ENCODE measurements at places on chromosomes 1 and 21.

DNA sequence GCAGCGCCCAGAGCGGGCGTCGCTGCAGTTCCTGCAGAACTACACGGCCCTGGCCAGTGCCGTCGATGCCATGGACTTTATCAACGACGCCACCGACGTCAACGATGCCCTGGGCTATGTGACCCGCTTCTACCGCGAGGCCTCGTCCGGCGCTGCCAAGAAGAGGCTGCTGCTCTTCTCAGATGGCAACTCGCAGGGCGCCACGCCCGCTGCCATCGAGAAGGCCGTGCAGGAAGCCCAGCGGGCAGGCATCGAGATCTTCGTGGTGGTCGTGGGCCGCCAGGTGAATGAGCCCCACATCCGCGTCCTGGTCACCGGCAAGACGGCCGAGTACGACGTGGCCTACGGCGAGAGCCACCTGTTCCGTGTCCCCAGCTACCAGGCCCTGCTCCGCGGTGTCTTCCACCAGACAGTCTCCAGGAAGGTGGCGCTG, 22.0 kb downstream of the COL6A1 start:
- DNase-seq = no peak

- DNase-seq = no peak
Measured at GRCh38 chr21:37732927-37733326, 183.3 kb downstream of the KCNJ6 start.

DNA sequence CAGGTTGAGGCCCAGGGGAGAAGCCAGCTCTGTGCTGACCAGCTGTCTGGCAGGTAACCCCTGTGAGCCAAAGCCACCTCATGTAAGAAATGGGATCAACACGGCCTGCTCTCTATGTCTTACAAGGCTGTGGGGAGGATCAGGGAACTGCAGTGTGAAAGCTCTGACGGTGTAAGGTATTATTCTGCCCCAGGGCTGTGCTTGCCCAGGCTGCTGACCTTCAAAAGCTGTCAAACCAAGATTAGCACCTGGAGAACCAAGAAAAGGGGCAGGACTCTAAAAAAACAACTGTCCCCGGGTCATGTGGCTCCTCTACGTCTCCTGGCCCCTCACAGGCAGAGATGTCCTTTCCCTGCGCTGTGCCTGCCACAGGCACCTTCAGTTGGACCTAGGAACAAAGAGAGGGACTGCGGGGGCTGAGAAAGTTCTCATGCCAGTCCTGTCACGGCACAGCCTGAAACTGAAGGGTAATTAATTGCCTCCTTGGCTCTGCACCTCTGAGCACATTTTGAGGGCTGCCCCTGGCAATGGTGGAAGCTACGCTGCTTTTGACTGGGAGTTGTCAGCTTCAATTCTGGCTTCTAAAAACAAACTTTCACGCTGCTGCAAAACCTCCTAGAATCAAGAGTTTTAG, 77.6 kb downstream of the PGBD5 start:
- no peak for DNase-seq

DNA sequence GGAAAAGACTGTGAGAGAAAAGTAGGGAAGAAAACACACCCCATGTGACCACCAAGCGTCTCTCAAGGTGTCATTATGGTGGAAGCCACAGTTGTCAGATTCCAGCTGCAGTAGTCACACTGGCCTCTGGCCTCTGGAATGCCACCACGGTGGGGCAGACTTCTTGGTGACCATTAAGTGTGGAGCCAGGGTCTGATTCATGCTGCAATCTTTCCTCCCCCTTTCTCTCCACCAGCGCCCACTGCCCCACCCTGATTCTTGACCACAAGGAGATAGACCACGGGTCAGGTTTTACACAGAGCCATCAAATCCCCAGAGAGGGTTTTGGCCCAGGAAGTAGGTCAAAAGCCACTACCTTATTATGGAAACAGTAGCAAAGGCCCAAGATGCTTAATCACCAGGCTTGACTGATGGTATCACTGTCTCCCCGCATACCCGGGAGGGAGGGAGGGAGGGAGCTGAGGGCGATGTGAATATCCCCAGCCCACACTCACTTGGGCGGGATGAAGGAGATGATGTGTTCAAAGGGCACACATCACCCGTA, 52.7 kb upstream of the GRHL3 start:
- no peak for DNase-seq

- DNase-seq = no peak
Measured at GRCh38 chr1:109488201-109488600, 4.5 kb downstream of the ATXN7L2 start.

DNA sequence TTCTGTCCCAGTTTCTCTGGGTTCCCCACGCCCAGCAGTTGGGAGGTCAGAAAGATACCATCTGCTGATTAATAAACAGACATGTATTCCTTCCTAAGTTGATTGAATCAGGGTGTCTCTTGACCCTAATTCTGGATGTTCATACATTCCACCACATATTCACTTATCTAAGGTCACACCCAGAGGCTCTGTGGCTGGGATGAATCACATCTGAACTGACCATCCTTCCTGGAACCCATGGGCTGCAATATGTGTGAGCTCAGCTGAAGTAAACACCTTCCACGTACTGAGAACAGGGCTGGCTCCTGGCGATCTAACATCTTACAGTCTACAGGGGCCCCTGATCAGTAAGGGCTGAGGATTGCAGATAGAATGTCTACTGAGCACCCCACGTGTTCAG, 20.5 kb upstream of the TRABD2B start:
- DNase-seq = no peak

DNA sequence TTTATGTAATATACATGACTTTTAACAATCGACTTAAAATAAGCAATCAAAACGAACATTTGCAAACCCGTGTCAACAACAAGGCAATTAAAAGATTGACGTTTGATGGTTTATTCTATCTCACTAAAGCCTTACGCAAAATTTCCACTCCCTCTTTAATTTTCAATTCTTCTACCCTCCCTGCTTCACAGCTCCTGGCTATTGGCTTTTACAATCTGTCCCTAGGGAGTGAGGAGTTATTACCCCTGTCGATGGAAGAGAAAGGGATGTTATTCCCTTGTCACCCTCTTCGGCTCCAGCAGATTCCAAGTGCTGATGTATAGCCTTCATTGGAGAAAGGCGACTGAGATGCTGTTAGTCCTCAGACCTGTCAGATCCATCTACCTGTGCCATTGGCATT, 161.3 kb downstream of the ZNF281 start:
- no peak for DNase-seq

GRCh38 chr21:29305068-29305467, 6.3 kb downstream of the BACH1 start:
- DNase-seq = no peak

DNA sequence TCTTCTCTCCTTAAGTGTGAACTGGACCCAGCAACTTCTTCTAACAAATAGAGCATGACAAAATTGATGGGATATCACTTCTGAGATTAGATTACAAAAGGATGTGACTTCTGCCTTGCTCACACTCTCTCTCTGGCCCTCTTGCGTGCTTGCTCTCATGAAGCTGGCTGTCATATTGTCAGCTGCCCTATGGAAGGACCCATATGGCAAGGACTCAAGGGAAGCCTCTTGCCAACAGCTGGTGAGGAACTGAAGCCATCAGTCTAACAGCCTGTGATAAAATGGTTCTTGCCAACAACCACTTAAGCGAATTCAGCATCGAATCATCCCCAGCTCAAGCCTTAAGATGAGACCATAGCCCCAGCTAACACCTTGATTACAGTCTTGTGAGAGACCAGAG, 4.8 kb upstream of the TLR5 start:
- no peak for DNase-seq

DNA sequence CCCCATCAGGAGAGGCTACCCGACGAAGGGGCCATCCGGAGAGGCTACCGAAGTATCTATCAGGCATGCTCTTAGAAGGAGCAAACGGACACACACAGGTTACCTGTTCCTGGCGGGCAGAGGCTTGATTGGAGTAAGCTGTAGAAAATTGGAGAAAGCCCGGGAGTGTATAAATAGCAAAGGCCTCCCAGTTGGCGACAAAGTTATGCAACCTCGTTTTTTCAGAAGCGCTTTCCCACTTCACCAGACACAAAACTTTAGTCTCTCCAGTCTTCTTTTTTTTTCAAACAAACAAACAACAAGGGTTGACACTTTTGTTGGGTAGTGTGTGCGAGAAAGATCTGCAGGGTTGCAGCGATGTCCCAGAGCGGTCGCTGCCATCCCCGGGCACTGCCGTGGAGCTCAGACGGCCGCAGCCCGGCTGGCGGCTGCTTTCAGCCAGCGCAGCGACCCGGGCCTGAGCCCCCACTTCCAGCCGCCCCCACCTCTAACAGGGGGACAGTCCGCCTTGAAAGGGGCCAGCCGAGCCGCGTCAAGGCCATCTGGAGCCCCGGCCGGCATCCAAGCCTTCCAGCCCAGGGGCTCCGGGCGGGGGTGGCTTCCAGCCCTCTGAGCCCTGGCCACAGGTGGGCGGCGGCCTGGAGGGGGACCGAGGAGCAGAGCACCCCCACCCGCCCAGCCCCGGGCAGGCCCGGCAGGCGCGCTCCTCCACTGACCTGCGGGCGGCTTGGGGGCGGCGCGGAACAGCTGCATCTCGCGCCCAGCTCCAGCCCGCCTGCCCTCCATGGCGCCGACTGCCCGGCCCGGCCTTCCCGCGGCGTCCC, 616 bp downstream of the MCOLN3 start:
- DNase-seq = no peak

DNA sequence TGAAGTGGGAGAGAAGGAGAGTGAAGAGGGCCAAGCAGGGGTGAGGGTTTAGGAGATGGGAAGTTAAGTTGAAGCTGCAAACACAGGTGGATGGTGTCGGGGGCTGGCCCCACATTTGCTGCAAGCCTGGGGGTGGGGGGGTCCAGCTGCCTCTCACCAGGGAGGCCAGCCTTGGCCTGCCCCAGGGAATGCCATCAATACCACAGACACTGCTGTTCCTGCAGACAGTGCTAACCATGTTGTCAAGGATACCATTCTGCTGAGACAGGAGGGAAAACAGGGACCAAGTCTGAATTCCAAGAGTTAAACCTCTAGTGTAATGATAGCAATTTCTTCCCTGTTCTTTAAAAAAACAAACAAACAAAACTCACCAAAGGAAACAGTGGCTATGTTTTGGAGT, 8.0 kb downstream of the MECR start:
- DNase-seq = no peak

- no peak for DNase-seq
Measured at GRCh38 chr1:59427155-59427554, 130.3 kb downstream of the FGGY start.

DNA sequence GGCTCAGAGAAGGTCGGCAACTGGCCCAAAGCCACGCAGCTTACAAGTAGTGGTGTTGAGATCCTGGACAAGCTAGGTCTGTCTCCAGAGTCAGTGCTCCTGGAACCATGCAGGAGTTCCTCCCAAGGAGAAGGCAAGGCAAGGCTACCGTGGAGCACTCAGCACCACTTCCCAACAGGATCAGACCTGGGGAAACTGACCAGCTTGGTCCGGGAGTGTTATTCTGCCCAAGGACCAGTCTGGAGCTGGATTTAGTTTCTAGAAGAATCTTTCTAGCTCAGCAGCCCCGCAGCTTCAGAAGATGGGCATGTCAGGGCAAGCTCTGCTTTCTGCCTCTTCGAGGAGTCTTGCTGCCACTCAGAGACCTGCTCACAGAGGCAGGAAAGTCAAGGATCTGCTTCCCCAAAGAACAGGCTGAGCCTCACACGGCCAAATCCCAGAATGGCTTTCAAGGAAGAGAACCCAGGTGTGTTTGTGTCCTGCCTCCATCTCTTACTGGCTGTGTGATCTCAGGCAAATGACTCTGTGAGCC, 302.8 kb downstream of the MATN1 start:
- DNase-seq = no peak

DNA sequence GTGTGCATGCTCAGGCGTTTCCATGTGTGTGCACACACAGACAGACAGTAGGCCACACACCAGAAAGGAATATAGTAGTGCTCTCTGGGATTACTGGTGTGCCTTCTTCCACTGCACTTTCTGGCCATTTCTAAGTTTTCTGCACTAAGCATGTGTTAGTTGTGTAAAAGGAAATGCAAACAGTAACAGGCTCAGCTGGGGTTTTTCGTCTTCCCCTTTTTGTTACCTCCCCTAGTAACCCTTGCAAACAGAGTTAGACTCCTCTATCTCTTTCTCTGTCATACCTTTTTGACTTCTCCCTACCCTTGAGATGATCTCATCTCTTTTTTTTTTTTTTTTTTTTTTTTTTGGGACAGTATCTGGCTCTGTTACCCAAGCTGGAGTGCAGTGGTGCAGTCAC, 196.3 kb downstream of the SDCCAG8 start:
- DNase-seq = no peak

DNA sequence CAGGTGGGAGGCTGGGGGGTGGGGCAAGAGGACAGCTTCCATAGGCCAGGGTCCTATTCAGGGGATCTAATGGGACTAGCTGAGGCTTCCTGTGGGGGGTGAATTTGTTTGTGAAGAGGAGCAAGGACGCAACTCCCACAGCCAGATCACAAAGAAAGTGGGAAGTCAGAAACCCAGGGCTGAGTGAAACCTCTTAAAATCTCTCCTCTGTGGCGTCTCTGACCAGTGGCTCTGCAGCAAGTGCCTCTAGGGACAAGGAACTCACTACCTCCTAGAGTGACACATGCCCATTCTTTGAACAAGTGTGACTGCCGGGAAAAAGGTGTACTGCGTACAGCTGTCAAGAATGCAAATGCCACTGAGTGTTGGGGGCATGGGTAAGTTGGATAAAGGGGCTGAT, 187.9 kb downstream of the HIVEP3 start:
- DNase-seq = no peak

DNA sequence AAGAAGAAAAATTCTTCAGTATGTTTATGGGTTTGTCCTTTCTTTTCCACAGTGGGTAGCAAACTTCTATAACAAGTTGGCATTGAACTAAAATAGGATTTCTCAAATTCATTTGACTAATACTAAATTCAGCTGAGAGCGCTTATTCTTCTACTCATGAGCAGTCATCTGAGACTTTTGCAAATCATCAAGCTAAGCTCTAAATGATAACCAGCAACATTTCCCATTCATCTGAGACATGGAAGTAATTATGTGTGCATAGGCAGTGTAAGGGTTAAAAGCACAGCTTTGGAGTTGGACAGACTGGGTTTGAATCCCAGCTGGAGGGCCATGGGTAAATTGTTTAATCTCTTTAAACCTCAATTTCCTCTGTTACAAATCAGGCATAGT, 18.3 kb upstream of the CNR2 start:
- no peak for DNase-seq

GRCh38 chr1:2095981-2096736, 45.9 kb downstream of the PRKCZ start:
- DNase-seq = no peak

DNA sequence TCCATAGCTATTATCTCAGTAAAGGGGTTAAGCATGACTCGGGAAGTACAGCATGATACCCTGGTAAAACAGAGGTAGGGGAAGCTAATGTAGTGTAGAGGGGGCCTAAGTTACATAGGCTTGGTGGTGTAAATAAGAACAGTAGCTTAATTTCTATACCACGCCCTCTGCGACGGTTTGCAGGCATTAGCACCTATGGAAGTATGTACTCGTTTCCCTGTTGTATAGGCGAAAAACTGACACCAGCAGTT, 470 bp upstream of the NAXE start:
- no peak for DNase-seq
